ENCODE measurements at places on chromosomes 7 and 10.

DNA sequence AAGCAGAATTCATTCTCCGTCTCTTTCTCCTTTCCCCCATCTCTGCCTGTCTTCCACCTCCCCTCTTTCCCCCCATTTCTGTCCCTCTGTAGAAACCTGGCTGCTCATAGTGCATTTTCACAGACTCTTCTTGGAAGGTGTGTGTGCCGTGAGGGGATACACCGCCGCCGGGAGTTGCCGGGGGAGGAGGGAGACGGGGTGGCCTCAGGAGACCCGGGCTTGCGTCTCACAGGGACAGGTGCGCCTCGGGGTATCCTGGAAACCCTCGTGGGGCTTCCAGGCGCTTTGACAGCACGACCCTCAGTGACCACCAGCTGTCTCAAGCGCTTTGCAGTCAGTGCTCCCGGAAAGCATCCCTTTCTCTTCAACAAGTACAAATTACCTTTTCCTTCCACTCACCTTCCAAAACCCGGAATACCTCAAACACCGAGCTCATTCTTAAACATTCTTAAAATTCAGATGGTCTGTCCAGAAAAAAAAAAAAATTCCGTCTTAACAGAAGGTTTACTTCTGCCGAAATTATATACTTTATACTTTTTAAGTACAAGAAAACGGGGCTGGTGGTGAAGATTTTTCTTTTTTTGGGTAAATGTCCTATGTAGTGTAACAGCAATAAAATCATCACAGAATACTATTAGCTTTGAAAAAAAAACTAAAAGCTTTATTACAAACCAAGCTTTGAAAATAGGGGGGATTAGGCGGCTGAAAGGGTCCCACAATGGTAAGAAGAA is 8.2 kb downstream of the EMX2 start:
- DNase-seq: no peak

DNA sequence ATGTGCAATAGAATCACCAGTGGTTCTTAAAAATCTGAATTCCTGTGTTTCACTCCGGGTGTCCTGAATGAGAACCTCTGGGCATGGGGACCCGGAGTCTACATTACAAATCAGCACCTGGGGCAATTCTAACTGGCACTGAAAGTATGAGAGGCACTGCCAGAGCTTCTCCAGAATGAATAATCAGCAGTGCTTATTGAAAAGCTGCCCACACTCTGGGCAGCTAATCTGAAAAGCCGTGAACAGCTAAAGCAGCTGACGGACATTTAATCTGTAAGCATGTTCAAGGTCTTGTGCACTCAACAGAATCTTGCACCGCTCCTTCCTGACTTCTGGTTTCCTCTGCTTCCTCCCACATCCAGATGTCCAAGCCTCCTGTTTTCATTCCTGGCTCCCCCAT is 113.3 kb upstream of the KIF5B start:
- no peak for DNase-seq

- DNase-seq: no peak
These were observed 3.4 kb upstream of the KMT2E start for GRCh38 chr7:105010504-105011130.

DNA sequence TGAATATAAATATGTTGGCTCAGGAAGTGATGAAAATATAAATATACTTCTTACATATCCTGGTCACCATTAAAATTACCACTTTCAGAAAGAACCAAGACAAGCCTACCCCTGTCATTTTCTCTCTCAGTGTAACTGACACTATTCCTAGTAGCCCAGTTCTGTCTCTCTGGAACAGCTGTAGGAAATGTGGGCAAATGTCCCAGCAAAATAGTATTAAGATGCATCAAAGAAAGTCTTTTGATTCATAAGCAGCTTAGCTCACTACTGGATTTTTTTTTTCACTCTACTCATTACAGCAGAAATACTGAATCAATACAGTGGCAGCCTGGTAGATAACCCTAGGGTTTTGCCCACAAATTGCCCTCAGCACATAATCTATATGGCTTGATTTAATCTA is 290.9 kb downstream of the DNAJB9 start:
- no peak for DNase-seq

DNA sequence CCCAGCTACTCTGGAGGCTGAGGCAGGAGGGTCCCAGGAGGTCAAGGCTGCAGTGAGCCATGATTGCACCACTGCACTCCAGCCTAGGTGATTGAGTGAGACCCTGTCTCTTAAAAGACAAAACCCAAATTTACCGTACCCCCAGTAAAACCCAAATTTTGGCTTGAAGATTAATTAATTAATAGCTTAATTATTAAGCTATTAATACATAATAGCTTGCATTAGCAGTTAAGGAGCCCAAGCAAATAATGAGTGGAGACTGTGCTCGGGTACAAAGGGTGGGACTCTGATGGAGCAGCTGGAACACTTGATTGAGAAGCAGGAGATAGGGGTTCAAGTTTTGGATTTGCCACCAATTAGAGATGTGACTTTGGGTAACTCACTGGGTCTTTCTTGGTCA is 28.9 kb downstream of the NRF1 start:
- no peak for DNase-seq

GRCh38 chr7:922334-923107 is 32.0 kb downstream of the ADAP1 start:
- DNase-seq: no peak

- DNase-seq: no peak
These were observed 7.6 kb downstream of the MMS19 start for GRCh38 chr10:97490592-97490991.

GRCh38 chr7:16967300-16967811 is 85.6 kb upstream of the AGR3 start:
- DNase-seq: no peak

GRCh38 chr7:150978126-150978789 is at the start of gene KCNH2:
KCNH2 (minus strand) TSS chr7:150978321; CDS start chr7:150977913, 408 bp downstream.
- DNase-seq: no peak

DNA sequence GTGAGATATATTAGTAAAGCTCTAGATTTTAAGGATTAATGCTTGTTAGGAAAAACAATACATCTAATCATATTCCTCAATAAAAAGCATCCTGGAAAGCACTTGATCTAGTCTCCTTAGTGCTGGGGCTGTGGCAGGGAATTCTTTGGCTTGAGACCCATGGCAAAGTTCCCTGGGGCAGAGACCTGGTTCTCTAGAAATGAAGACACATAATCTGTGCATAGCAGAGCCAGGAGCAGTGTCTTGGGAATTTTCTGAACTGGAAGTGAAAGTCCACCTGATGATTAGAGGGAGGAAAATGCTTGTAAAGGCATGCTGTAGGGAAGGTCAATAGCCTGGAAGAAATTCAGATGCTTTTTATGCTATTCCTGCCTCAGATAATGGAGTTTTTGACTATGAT is 247.4 kb downstream of the CDK14 start:
- DNase-seq: no peak

Measured in activated T-helper 1 cell treated with anti-CD3 and anti-CD28 coated beads, Interleukin-2, amount 50 U/mL, for 16 hours (primary cell).